ENCODE measurements at places on chromosomes 11 and 22.

GRCh38 chr11:1933416-1934334 is 13.5 kb upstream of the MRPL23 start:
- DNase-seq = no peak

- no peak for DNase-seq
These were observed 504 bp upstream of the ZNF215 start for GRCh38 chr11:6925636-6926207.

GRCh38 chr11:109027851-109028250 is 363.0 kb downstream of the DDX10 start:
- no peak for DNase-seq

DNA sequence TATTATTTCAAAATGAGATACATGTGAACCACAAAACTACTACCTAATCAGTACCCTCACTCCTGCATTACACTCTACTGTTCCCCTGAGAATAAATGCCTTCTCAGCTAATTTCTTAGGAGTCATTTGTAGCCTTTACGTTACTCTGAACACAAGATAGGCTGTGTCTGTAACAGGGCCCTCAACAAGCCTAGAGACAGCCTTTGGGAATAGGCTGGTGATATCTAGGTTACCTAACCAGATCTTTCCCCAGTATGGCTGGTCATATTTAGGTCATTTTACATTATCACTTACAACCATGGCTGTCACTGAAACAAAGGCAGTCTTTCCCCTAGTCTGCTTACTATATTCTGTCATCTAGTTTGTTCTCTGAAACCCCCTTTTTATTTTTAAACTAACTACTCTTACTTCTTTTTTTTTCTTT is 14.2 kb downstream of the ATM start:
- no peak for DNase-seq

- DNase-seq = no peak
These were observed 2.4 kb upstream of the TNNT3 start for GRCh38 chr11:1916986-1917522.

GRCh38 chr11:63445720-63446119 is 45.2 kb downstream of the PLAAT5 start:
- DNase-seq = peak; percentile 8

GRCh38 chr11:57266157-57266556 is 29.1 kb upstream of the APLNR start:
- DNase-seq = no peak

DNA sequence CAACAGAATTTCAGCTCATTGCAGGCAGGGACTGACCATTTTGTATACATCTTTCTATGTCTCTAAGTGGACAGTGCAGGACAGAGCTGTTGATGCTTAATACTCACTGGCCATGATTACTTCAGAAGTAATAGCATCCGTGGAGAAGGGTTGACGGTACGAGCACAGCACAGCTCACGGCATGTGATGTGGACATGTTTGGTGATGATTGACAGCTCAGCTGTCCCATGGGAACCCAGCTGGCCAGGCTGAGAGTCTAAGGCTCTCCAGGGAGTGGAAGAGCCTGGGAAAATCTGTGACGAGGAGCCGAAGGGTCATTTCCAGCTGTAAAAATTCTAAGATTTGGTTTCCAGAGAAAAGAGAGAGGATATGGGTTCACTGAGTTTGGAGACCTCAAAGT is 198.2 kb downstream of the SNX19 start:
- DNase-seq = no peak
